ENCODE measurements at places on chromosomes 4 and X.

DNA sequence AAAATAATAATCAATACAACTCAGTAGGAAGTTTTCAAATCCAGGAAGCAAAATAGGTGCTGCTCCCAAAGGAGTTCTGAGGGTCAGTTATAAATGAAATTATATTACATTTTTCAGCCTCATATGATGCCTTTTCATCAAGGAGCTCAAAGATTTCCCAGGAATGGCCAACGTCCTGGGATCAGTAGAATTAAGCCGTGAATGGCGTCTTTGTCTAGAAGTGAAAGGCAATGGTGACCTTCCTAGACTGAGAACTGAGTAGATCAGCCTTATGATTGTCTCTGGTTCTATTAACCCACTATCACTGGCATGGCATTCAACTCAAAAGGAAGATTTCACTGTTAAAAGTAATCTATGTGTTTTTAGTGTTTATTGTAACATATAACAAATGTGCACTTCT, 74.4 kb downstream of the ENOX2 start:
- DNase-seq, result no peak

DNA sequence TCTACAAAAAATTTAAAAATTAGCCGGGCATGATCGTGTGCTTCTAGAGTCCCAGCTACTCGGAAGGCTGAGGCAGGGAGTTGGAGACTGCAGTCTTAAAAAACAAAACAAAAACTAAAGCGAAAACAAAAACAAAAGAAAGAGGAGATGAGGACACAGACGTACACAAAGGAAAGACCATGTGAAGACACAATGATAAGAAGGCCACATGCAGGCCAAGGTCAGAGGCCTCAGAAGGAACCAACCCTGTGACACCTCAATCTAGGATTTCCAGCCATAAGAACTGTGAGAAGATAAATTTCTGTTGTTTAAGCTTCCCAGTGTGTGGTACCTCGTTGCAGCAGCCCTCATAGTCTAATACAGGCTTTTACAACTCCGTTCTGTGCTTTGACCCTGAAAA, 177.0 kb upstream of the ATP6AP2 start:
- no peak for DNase-seq

DNA sequence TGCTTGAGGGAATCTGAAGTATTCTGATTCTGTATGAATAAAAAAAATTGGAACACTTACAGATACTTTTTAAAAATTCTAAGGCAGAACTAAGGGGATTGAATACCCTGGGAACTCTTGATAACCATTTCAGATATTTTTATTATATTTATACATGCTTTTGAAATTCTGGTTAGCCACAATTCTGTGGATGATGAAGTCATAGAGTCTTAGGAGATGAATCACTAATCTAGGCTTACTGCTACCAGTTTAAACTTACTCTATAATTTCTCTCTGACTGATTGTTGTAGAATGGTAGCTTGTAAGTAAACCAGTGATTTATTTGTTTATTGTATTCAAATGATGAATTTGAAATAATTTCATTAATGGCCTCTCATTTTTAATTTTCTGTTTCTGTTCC, 11.4 kb upstream of the SLAIN2 start:
- no peak for DNase-seq

GRCh38 chr4:143882892-143883291, 22.5 kb downstream of the GYPE start:
- no peak for DNase-seq

GRCh38 chr4:56028165-56028564, 79.4 kb downstream of the CEP135 start:
- DNase-seq, result no peak

GRCh38 chr4:185748901-185749390, 63.0 kb downstream of the SORBS2 start:
- DNase-seq, result no peak

DNA sequence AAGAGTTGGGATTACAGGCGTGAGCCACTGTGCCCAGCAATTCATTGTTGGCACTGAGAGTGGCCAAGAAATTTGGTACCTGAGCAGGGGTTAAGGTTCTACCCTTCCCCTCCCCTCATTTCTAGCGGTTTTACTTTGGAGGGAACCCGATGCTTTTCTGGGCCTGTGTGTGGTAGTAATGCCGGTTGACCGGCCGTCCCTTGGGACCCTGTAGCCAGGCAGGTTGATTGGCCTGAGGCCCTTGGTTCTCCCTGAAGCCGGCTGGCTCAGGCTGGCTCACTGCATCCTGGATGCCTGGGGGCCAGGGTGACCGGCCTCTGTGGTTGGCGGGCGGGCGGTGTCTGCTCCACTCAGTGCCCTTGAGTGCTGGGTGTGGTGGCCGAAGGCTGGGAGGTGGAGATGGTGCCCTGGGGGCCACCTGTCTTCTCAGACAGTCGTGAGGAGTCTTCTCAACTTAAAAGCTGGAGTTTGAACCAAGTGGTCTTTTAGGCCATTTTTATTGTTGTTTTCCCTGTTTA, 45.6 kb downstream of the RGS12 start:
- DNase-seq, result no peak

GRCh38 chrX:49761481-49761880, 65.7 kb upstream of the PAGE1 start:
- DNase-seq, result peak; percentile 5

DNA sequence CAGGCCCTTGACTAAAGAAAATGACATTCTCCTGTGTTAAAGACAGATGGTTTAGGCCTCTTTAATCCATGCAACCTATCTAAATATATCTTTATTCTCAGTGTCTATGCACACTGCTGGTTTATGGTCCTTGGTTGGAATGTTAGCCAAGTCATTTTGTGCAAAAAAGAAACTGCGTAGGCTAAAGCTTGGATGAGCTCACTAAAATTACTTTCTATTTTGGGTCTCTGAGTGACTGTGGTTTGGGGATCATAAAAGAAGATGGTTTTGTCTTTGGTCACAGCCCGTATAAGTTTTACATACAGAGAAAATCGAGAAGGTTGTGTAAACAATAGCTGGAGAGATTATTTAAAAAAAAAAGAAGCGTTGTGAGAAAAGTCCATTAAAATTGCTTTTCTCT, 443.6 kb downstream of the UBE2NL start:
- no peak for DNase-seq

- DNase-seq, result no peak
Measured at GRCh38 chr4:181908168-181908567, 335.0 kb upstream of the TENM3 start.

GRCh38 chr4:189786447-189786846, 154.2 kb upstream of the FRG1 start:
- no peak for DNase-seq

- DNase-seq, result no peak
Measured at GRCh38 chr4:56803471-56803870, 18.0 kb downstream of the SPINK2 start.

DNA sequence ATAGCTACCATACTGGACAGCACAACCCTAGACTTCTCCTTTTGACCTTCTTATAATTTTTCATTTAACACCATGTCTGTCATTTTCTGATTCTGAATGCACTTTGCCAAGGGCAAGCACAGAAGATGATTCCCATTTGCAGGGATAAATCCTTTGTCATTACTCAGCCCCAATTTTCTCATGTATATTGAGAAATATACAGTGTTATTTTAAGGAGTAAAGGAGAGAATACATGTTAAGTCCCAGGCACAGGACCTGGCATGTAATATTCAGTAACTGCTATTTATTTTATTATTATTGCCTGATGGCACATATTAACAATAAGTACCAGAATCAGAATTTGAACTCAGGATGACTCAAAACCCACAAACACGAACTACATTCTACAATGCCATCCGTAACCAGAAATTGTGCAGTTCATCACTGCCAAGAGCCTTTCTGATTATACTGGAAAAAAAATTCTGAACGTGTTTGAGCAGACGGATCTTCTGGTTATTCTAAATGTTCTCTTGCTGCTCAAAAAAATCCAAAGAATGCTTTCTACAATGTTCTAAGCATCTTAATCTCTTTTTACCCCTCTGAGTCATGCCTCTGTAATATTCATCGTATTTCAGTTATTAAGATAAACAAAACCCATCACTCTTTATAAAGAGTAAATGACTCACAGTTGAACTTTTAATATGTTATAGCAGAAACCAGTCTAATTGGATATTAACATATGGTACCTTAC, 170.0 kb downstream of the MID1 start:
- no peak for DNase-seq

- DNase-seq, result no peak
Measured at GRCh38 chr4:162010362-162010761, 153.4 kb downstream of the FSTL5 start.

DNA sequence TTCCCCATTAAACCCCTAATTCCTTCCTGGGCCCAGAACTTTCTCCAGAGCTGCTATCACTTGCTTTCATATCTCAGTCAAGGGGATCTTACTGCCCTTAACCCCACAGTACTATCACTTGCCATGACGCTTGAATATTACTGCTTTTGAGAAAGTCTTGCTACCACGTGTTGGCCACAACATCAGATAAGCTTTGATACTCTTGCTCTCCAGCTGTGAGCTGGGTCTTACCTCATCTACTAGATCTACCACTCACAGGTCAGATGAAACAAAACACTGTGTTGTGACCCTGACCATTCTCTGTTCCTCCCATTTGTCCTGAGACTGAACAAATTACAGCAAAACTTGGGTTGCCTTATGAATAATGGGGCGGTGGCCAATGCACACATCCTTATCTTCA, 12.1 kb upstream of the TAPT1 start:
- DNase-seq, result no peak

GRCh38 chr4:107615809-107616208, 104.2 kb downstream of the PAPSS1 start:
- DNase-seq, result no peak

DNA sequence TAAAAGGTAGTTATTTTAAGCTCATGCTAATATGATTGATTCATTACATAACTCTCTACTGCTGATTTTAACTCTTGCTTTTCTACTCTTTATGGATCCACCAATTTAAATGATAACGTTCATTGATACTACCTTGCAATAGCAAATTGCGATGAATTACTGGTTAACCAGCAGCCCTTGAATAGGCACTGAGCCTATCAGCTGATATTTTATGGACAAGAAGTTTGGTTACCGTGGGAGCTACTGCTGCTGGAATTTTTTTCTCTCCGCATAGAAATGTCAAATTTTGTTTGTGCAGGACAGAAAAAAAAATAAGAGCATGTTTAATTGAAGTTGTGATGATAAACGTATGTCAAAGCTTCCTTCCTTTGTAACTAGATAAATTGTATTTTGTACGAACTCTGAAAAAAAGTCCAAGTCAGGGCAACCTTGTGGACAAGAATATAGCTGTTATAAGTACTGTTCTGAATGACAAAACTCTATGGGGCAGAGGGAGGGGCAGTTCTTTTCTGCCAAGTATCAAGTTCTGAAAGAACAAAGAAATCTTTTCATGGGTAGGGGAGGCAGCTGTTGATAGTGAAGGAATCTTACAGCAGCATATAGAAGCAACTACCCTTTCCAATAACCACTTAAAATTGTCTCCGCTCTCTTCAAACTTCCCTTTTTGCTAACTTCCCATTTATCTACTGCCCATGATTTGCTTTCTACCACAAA, 434.9 kb upstream of the PABPC4L start:
- no peak for DNase-seq

- no peak for DNase-seq
Measured at GRCh38 chrX:133337250-133337649, 78.0 kb downstream of the GPC4 start.

- peak; percentile 85 for DNase-seq
Measured at GRCh38 chrX:318739-319578, at the start of gene GTPBP6. Gene GTPBP6 (minus strand): TSS chrX:318796. CDS start chrX:318787, 9 bp downstream.

DNA sequence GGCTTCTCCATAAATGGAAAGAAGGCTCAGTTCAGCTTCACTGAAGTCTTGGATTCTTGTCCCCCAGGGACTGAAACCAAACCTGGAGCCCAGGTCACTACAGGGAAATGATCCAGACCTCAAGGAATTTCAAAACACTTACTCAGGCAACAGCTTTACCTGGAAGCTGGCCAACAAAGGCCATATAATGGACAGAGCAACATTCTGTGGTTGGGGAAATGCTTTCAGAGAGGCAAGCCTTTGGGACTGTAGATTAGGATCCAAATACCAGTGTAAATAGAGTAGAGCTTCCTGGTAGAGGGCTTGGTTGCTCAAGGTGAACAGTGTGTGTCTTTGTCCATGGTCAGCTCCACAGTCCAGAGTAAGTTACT, 57.0 kb upstream of the PROM1 start:
- DNase-seq, result peak; percentile 67

DNA sequence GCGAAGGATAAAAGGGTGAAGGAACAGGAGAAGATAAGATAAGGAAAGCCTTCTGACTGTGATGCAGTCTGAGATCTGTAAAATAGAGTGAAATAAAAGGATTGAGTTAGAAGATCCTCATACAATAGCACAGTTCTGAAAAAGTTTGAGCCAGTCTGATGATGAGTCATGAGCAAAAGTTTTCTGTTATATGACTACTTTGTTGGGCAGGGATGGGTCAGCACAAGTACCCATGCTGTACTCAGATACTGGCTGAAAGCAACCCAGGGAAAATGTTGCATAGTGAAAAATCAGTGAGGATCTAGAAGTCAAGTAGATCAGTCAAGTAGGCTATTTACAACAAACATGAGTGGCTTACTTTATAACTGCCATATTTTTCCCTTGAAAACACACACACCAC, 253.5 kb downstream of the PCDH10 start:
- DNase-seq, result no peak

GRCh38 chrX:125153621-125154020, 166.1 kb upstream of the TEX13C start:
- no peak for DNase-seq

DNA sequence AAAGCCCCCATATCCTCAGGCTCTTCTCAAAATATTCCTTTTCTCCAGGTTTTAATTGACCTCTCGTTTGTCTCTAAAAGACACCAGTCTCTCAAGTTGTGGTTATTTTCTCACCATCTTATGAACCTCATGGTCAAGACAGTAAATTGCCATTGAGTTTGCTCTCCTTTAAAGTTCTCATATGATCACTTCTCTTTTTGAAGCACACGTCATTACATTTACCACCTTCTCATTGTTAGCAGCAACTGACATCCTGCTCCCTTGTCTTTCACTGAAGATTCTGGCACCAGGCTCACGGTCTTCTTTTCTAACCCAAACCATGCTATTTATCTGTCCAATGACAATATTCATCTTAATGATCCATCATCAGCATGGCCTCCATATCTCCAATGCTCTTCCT, 324.2 kb downstream of the TMA16 start:
- no peak for DNase-seq

DNA sequence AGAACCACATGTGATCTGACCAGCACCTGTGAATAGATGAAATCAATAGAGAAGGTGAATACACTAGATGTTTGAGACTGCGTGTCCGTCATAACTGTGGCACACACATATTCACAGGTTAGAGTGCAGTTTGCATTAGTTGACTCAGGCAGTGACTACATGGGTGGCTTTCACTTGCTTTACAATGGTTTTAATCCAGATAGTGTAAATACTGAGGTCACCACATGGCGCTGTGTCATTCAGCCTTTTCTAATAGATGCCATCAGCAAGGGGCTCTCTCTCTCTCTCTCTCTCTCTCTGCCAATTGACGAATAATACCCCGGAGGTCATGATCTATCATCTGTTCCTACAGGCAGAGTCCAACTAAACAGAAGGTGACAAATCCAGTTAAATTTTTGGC, 30.7 kb upstream of the FGF13 start:
- DNase-seq, result no peak

All from HuH-7 (cell line).